ENCODE measurements at places on chromosomes 2 and 18. TPM values are rescaled to one million over a fixed set of nuclear protein-coding genes. Genes with fewer than 3 reads are reported as not detected.

DAPL1 gene
- total RNA-seq = not detected

RABL2A gene
- 16.6 TPM for total RNA-seq

FOXD4L1 gene
- total RNA-seq = 0.13 TPM

INHBB gene
- 0.52 TPM for total RNA-seq

CREG2 gene
- 2.4 TPM for total RNA-seq

ERBB4 gene
- 2.6 TPM for total RNA-seq

C2orf69 gene
- total RNA-seq = 10.8 TPM

UGT1A5 gene
- not detected for total RNA-seq

SCN9A gene
- total RNA-seq = 23.8 TPM

ZNF385B gene
- not detected for total RNA-seq

STARD6 gene
- not detected for total RNA-seq

UGT1A4 gene
- total RNA-seq = not detected

FEV gene
- total RNA-seq = not detected

MSGN1 gene
- total RNA-seq = not detected

MOCOS gene
- 5.6 TPM for total RNA-seq

DES gene
- total RNA-seq = 3.0 TPM

SLC40A1 gene
- total RNA-seq = 53.8 TPM

UBE2E3 gene
- total RNA-seq = 62.7 TPM

LMAN2L gene
- 32.5 TPM for total RNA-seq

UGT1A3 gene
- total RNA-seq = not detected

NOL4 gene
- total RNA-seq = not detected

SERPINB3 gene
- 0.07 TPM for total RNA-seq

TEKT4 gene
- total RNA-seq = not detected

REG1B gene
- total RNA-seq = not detected

COL4A4 gene
- total RNA-seq = 7.7 TPM

AKAIN1 gene
- not detected for total RNA-seq

GREB1L gene
- 1.0 TPM for total RNA-seq

INHA gene
- total RNA-seq = 0.26 TPM

TWIST2 gene
- total RNA-seq = 20.7 TPM

ITPRIPL1 gene
- 1.3 TPM for total RNA-seq

PDE11A gene
- total RNA-seq = 0.50 TPM

IL1R2 gene
- total RNA-seq = 0.13 TPM

M1AP gene
- total RNA-seq = 0.26 TPM

RSAD2 gene
- total RNA-seq = 0.33 TPM

TGIF1 gene
- 119 TPM for total RNA-seq

KLHL14 gene
- not detected for total RNA-seq

G6PC2 gene
- not detected for total RNA-seq

KDM3A gene
- 36.9 TPM for total RNA-seq

CD226 gene
- 0.69 TPM for total RNA-seq

REG3A gene
- not detected for total RNA-seq

RUFY4 gene
- total RNA-seq = not detected

LOXHD1 gene
- not detected for total RNA-seq

GPR35 gene
- total RNA-seq = 2.0 TPM

SEMA4C gene
- 22.4 TPM for total RNA-seq

ITGAV gene
- total RNA-seq = 346 TPM

CROCC2 gene
- 0.13 TPM for total RNA-seq

ACMSD gene
- total RNA-seq = not detected

ZNF396 gene
- 3.5 TPM for total RNA-seq

EEF1B2 gene
- total RNA-seq = 242 TPM

COLEC12 gene
- total RNA-seq = 21.1 TPM

ST6GAL2 gene
- total RNA-seq = 0.07 TPM

ANO7 gene
- 1.0 TPM for total RNA-seq

EN1 gene
- total RNA-seq = 0.91 TPM

Measured in smooth muscle cell of the pulmonary artery (primary cell).